T-cell (primary cell): ENCODE measurements at places on chromosomes 12 and 14. TPM values are rescaled to one million over a fixed set of nuclear protein-coding genes. Genes with fewer than 3 reads are reported as not detected.

GRCh38 chr14:65359503-65359902 lies 53.0 kb upstream of the FUT8 start:
- no peak overlapping the region for H3K27ac ChIP-seq
- no peaks in the 10 kb centered on the region for H3K27me3 ChIP-seq
- no peak overlapping the region for H3K4me3 ChIP-seq
- peaks cover 8% of the 10 kb centered on the region for H3K4me1 ChIP-seq
- no peaks in the 10 kb centered on the region for H3K36me3 ChIP-seq

DNA sequence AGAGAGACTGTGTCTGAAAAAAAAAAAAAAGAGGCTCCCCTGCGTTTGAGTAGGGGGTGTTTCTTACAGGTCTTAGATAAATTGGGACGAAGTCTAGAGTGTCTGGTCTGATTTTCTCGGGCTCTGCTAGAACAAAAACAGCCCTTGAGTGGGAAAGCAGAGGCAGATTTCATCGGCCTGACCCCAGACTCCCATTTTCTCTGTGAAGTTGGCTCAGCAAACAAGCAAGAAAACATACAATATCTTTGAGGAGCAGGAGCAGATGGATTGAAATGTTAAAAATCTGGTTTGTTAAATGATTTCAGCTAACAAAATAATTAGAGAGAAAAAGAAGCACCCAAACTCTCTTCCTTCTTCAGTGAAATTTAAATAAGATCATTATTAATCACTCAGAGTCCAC lies 44.1 kb downstream of the DERA start:
- DNase-seq = no peak
- H3K36me3 ChIP-seq = peaks cover 8% of the 10 kb centered on the region
- no peak overlapping the region for H3K4me3 ChIP-seq

The GPRC5D gene
- not detected for total RNA-seq

- no peak overlapping the region for H3K27ac ChIP-seq
- no peaks in the 10 kb centered on the region for H3K4me1 ChIP-seq
- no peak for DNase-seq
- H3K27me3 ChIP-seq = no peaks in the 10 kb centered on the region
These were observed 19.0 kb upstream of the KRAS start for GRCh38 chr12:25269701-25270100.

The PROX2 gene
- total RNA-seq = 0.10 TPM

GRCh38 chr14:100593751-100594624 lies 6.8 kb upstream of the BEGAIN start:
- H3K4me1 ChIP-seq = no peaks in the 10 kb centered on the region
- H3K36me3 ChIP-seq = no peaks in the 10 kb centered on the region
- H3K4me3 ChIP-seq = no peak overlapping the region
- H3K27ac ChIP-seq = no peak overlapping the region

- no peaks in the 10 kb centered on the region for H3K27me3 ChIP-seq
- no peaks in the 10 kb centered on the region for H3K36me3 ChIP-seq
- no peak overlapping the region for H3K4me3 ChIP-seq
- H3K4me1 ChIP-seq = no peaks in the 10 kb centered on the region
- DNase-seq = no peak
These were observed 104.1 kb downstream of the ATXN7L3B start for GRCh38 chr12:74641694-74642093.

The NR1H4 gene
- total RNA-seq = not detected

DNA sequence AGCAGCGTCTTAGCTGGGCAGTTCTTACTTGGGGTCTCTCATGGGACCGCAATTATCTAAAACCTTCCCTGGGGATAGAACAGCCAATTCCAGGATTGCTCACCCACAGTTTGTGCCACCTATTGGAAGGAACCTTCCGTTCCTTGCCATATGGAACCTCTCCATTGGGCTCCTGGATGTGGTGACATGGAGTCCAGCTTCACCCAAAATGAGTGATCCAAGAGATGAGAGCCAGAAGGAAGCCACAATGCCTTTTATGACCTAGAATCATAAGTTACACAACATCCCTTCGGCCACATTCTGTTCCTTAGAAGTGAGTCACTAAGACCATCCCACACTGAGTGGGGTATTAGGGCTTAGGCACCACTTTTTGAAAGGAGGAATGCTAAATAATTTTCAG lies 164.4 kb downstream of the FBXL14 start:
- H3K36me3 ChIP-seq = no peaks in the 10 kb centered on the region
- H3K27ac ChIP-seq = no peak overlapping the region
- DNase-seq = no peak

DNA sequence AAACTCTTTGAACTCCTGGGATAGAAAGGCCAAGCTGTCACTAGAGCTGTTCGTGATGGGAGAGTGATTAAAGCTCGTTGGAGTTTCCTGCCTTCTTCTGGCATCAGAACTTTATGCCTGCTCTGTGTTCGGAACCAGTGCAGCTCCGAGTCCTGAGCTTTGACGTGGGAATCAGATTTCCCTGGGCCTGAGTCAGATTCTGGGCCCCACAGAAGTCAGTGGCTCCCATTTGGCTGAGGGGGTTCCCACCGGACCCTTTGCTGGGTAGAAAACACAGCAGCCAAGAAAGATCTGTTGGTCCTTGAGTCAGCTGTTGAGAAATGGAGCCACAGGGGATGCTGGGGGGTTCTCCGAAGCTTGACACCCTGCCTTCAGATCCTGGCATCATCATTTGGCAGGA lies 238.0 kb downstream of the CHST11 start:
- peaks cover 12% of the 10 kb centered on the region for H3K4me1 ChIP-seq
- H3K36me3 ChIP-seq = no peaks in the 10 kb centered on the region
- no peak overlapping the region for H3K4me3 ChIP-seq
- H3K27me3 ChIP-seq = no peaks in the 10 kb centered on the region
- H3K27ac ChIP-seq = no peak overlapping the region

DNA sequence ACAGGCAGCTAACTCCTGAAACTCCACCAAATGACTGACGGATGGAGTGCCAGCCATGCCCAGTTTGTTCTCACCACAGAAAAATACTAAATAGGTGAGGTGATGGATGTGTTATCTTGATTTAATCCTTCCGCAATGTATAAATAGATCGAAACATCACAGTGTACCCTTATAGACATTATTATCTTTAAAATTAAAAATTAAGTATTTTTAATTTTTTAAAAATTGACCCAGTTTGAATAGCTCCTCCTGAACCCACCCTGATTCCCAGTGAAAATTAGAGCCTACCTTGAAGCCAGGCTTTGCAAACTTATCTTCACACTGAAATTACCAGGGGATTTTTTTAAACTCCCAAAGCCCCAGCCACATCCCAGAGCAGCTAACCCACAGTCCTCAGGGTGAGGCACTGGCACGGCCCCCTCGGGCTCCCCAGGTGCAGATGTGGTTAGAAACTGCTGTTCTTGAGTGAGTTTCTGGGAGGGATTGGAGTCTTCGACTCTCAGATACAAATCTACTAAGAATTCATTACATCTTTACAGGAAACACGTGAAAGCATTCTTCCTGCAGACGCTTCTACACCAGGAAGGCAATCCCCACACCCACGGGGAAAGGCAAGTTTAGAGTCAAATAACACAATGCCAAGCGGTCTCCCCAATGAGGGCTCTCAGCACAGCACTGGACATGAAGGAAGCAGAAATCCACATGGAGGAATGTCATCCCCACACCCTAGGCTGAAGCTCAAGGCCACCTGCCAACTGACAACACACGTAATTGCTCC lies 126.4 kb downstream of the RIMBP2 start:
- H3K4me3 ChIP-seq = no peak overlapping the region
- no peak overlapping the region for H3K27ac ChIP-seq
- H3K36me3 ChIP-seq = no peaks in the 10 kb centered on the region
- no peaks in the 10 kb centered on the region for H3K4me1 ChIP-seq
- DNase-seq = no peak

DNA sequence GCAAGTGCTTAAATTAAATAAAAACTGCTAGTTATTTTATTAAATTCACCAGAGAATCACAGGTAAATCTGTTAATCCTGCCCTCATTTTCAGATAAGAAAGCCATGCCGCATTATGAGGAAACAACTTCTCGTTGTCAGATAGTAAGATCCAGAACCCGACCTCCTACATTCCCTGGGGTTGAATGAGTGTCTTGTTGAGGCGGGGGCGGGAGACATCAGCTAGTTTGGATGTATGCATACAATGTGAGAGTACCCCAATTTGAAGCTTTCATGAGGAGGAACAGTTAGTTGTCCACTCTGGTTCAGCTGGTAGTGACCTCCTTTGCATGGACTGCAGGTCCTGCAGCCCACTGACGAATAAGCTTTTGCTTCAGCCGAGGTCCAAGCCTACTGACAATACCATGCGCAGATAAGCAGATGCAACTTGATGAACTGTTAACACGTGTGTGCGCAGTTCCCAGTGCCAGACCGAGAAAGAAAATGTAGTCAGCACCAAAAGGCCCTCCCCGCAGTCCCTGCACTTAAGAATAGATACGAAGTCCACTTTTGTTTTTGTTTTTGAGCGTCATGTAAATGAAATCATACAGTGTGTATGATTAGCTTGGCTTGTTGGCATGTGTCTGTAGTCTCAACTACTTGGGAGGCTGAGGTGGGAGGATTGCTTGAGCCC lies 34.9 kb downstream of the EVL start:
- H3K27ac ChIP-seq = peak overlapping the region; percentile 35
- no peaks in the 10 kb centered on the region for H3K27me3 ChIP-seq
- no peak for DNase-seq
- H3K36me3 ChIP-seq = peaks cover 10% of the 10 kb centered on the region

The CMA1 gene
- not detected for total RNA-seq

DNA sequence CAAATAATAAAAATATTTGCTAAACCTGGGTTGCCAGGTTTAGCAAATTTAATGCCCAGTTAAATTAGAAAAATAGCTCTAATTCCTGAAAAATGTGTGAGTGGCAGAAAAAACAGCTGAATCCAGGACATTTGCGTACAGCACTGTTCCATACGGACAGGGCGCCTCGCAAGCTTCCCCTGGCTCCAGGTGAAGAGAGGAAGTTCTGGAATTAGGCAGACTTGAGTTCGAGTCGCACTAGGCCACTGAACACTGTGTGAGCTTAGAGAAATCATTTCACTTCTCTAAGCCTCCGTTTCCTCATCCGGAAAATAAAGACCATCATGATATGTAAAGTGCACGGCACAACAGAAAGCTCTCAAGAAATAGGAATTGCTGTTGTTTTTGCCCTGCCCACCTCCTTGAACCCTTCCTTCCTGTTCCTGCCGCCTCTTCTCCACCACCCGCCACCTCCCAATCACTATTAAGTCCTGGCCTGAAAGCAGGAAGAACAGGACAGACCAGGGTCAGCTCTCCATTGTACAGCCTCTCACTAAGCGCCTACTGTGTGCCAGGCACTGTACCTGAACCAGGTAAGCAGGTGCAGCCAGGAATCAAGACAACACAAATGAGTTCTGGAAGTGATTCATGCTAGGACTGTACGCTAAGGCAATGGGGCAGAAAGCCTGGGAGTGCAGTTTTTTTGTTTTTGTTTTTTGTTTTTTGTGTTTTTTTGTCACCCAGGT lies 763 bp upstream of the PHETA1 start:
- no peaks in the 10 kb centered on the region for H3K36me3 ChIP-seq
- DNase-seq = no peak
- H3K4me1 ChIP-seq = peaks cover 25% of the 10 kb centered on the region
- H3K27me3 ChIP-seq = peaks cover 5% of the 10 kb centered on the region
- H3K4me3 ChIP-seq = peak overlapping the region; percentile 53

- H3K27me3 ChIP-seq = no peaks in the 10 kb centered on the region
- H3K4me3 ChIP-seq = no peak overlapping the region
- H3K36me3 ChIP-seq = no peaks in the 10 kb centered on the region
- H3K4me1 ChIP-seq = no peaks in the 10 kb centered on the region
These were observed 84.9 kb downstream of the DUSP6 start for GRCh38 chr12:89267404-89267803.

- DNase-seq = no peak
- no peak overlapping the region for H3K27ac ChIP-seq
- H3K4me1 ChIP-seq = no peaks in the 10 kb centered on the region
- H3K4me3 ChIP-seq = no peak overlapping the region
- no peaks in the 10 kb centered on the region for H3K27me3 ChIP-seq
- no peaks in the 10 kb centered on the region for H3K36me3 ChIP-seq
These were observed 133.2 kb downstream of the SLC35F4 start for GRCh38 chr14:57732463-57733285.

DNA sequence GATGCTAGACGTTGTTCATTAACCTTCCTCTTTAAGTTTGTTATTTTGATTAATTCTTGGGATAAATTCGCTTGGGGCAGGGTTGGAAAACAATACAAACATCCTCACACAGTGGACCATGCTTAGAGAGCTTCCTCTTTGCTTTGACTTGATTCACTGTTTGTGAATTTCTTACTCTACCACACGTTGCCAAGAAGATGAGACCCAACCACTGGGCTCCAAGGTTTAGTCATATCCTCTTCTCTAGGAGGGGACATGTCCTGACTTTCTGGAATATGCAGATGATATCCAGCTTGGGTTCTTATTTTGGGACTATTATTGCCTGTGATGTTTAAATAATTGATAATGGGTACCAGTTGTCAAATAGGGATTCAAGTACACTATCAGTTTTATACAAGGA lies 428.2 kb downstream of the ATP23 start:
- no peak overlapping the region for H3K4me3 ChIP-seq
- DNase-seq = no peak
- no peaks in the 10 kb centered on the region for H3K27me3 ChIP-seq
- no peaks in the 10 kb centered on the region for H3K36me3 ChIP-seq
- no peaks in the 10 kb centered on the region for H3K4me1 ChIP-seq

DNA sequence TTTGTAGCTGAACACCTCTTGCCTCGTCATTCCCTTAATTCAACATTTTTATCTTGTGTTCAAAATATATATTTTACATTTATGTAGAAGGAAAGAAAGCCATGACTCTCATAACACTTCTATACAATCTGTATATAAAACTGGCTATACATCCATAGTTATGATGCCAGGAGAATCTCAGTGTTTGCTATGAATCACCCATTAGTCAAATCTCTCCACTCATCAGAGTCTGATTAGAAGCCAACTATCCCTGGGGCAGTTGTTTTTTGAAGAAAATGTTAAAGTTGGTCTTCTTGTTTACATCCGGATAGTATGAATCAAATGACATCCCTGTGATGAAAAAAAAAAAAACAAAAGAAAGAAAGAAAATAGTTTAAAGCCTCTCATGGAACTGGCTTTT lies 503.9 kb downstream of the NELL2 start:
- H3K36me3 ChIP-seq = no peaks in the 10 kb centered on the region
- no peaks in the 10 kb centered on the region for H3K4me1 ChIP-seq
- H3K27me3 ChIP-seq = no peaks in the 10 kb centered on the region
- DNase-seq = no peak
- no peak overlapping the region for H3K4me3 ChIP-seq
- H3K27ac ChIP-seq = no peak overlapping the region

GRCh38 chr12:6193853-6194815 lies 6.1 kb upstream of the CD9 start:
- H3K27ac ChIP-seq = no peak overlapping the region
- no peak overlapping the region for H3K4me3 ChIP-seq
- H3K4me1 ChIP-seq = no peaks in the 10 kb centered on the region

DNA sequence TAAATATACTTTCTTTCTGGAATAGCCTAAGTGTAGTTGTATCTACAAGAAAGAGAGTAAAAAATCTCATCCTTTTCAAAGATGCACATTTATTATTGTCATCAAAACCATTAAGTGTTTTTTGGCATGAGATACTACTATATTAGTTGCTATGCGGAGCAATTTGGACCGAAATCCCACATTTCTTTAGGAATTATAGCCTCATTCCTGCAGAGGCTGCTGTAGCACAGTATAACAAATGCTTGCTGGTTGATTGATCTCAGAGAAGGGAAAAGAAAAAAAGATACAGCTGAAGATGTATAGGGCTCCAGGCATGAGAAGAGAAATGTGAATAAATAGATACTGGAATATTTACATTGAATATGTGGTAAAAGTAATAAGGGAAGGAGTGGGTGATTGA lies 36.0 kb downstream of the RHOJ start:
- H3K36me3 ChIP-seq = no peaks in the 10 kb centered on the region
- no peaks in the 10 kb centered on the region for H3K27me3 ChIP-seq
- DNase-seq = no peak
- H3K4me3 ChIP-seq = no peak overlapping the region
- no peaks in the 10 kb centered on the region for H3K4me1 ChIP-seq

The TMTC1 gene
- 0.44 TPM for total RNA-seq
